IMR-90 (cell line): ENCODE measurements at places on chromosomes 1 and 21. TPM values are rescaled to one million over a fixed set of nuclear protein-coding genes. Genes with fewer than 3 reads are reported as not detected.

- H3K4me3 ChIP-seq: no peak overlapping the region
- peak overlapping the region; percentile 56 for H3K27ac ChIP-seq
- no peaks in the 10 kb centered on the region for H3K27me3 ChIP-seq
- peak; percentile 99 for DNase-seq
- H3K36me3 ChIP-seq: peaks cover 10% of the 10 kb centered on the region; the same call in 1 of the 2 replicates
These were observed 86.2 kb downstream of the SLC66A1 start for GRCh38 chr1:19398309-19398760.

The CYP4A11 gene
- not detected in 2 replicates for total RNA-seq

The LCE2B gene
- total RNA-seq: not detected in 2 replicates

GRCh38 chr1:33424205-33424604 is 6.7 kb downstream of the PHC2 start:
- H3K27ac ChIP-seq: no peak overlapping the region
- H3K27me3 ChIP-seq: no peaks in the 10 kb centered on the region
- no peak overlapping the region for H3K4me3 ChIP-seq
- peak; percentile 57 for DNase-seq

The CA6 gene
- total RNA-seq: not detected in 2 replicates
